ENCODE measurements at places on chromosomes 2 and 18. TPM values are rescaled to one million over a fixed set of nuclear protein-coding genes. Genes with fewer than 3 reads are reported as not detected.

INPP1 gene
- 8.7 TPM for total RNA-seq

HSPD1 gene
- total RNA-seq = 195 TPM

GALNT13 gene
- 0.64 TPM for total RNA-seq

SLC38A11 gene
- total RNA-seq = not detected

CCBE1 gene
- not detected for total RNA-seq

SPHKAP gene
- total RNA-seq = not detected

ZNF407 gene
- total RNA-seq = 16.9 TPM

MC2R gene
- not detected for total RNA-seq

DUSP11 gene
- total RNA-seq = 32.2 TPM

Data from activated naive CD8-positive, alpha-beta T cell treated with anti-CD3 and anti-CD28 coated beads, Interleukin-2, amount 10 ng/mL, durations not matched to agents 7 days and 5 days (primary cell).